ENCODE measurements at places on chromosomes 16 and 17.

DNA sequence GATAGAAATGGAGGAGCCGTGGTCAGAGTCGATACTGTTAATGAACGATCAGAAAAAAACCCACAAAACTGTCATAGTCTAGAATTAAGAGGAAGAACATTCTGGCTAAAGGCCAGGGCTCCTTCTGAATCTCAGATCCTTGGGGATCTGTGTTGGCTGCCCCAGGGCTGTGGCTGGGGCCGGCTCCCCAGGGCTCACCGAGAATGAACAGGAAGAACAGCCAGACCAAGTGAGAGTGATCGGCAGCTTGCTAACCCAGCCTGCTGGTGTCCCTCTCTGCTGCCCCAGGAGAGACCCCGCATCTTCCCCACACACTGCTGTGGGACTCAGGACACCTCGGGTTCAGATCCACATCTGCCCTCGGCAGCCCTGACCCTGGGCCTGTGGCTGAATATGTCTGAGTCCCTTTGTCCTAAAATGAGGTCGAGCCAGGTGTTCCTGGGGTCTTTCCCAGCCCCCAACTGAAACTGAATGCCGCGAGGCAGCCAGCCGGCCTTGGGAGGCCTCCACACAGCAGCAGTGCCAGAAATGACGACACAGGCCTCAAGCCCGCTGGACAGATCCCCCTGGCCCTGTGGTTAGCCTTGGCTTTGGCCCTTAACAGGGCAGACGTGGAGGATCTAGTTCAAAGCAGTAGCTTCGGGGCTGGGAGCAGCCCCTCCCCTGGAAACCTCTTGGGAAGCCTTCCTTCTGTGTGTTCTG, 23.9 kb upstream of the CLEC18A start:
- no peak for DNase-seq

GRCh38 chr17:35235917-35236316, 7.0 kb upstream of the SLFN5 start:
- DNase-seq: no peak

DNA sequence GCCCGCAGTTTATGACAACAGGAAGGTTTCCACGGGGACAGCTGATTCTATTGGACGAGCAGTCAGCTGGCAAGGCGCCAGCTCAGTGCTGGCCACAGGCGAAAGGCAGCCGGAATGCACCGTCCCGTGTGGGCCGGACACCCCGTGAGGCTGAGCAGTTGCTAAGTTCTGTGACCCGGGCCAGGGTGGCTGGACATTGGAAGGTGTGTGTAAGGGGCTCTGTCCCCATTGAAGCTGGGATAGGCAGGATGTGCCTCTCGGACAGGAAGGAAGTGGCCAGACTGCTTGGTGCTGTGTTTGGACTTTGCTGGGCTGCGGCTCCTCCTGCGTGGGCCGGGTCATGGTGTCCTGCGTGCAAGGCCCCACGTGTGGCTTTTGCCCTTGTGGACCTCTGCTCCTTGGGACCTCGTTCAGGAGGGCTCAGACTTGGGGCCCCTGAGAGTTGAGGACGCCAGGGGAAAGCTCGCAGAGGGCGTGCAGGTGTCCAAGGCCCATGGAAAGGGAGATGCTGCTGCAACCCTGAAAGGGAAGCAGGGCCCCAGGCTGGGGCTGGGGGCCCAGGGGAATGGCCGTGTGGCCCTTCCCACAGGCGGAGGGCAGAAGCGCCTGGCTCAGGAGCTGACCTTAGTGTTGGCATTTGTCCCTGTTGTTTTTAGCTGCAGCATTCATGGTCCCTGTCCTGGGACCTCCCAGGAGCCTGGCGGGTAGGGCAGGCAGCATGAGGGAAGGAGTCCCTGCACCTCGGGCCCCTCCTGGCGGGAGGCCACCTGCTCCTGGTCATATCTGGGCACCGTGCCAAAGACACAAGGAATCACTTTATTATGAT, 10.0 kb downstream of the BAIAP2 start:
- no peak for DNase-seq

DNA sequence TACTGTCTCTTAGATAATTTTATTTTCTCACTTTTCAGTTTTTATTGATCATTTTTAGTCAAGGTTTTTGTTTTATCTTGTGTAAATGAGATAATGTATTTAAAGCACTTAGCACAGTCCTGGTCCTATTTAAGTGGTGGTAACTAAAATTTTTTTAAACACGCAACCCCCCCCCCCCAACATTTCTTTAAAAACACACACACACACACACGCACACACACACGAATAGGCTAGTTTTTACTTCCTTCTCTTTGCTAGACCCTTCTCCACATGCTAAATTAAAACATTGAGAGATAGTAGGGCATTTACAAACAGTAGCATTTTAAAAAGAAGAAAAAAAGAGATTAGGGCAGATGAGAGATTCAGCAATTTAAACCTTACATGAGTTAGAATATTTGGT, 5.0 kb downstream of the NFATC3 start:
- no peak for DNase-seq

DNA sequence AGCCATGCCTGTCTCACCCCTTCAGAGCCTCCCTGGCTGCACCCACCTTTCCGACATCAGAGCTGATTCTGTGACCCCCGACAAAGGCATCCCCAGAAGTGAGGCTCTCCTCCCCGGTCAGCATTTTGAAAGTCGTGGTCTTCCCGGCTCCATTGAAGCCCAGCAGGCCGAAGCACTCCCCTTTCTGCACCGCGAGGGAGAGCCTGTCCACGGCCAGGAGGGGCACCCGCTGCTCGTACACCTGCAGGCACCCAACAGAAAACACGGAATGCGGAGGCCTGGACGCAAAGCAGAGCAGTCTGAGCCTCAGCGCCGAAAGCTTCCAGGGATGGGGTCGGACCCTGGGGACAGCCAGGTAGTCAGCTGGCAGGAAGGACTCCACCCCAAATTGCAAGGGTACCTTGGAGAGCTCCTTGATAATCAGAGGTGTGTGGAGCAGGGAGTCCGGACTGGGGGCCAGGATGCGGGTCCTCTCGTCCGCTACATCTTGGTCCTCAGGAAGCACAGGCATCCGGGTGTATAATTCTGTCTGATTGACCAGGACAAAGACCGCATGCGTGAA, 13.1 kb upstream of the RNPS1 start:
- DNase-seq: no peak

DNA sequence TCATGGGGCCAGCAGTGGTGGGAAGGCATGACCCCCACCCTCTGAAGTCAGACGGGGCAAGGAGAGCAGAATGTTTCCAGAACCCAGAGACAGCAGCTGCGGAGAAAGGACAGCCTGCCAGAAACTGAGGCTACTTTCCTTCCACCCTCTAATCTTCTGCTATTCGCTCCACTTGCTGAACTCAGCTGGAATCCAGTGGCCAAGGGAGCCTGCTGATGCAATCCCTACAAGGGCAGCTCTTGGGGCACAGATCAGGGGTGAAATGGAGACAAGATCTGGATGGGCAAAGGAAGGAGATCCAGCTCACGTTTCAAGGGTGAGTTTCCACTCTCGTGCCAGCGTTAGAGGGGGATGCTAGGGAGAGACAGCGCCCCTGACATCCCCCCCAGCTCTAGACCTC, 479.1 kb downstream of the SLC39A11 start:
- DNase-seq: no peak

- no peak for DNase-seq
Measured at GRCh38 chr16:27223226-27223610, 19.9 kb downstream of the KDM8 start.

DNA sequence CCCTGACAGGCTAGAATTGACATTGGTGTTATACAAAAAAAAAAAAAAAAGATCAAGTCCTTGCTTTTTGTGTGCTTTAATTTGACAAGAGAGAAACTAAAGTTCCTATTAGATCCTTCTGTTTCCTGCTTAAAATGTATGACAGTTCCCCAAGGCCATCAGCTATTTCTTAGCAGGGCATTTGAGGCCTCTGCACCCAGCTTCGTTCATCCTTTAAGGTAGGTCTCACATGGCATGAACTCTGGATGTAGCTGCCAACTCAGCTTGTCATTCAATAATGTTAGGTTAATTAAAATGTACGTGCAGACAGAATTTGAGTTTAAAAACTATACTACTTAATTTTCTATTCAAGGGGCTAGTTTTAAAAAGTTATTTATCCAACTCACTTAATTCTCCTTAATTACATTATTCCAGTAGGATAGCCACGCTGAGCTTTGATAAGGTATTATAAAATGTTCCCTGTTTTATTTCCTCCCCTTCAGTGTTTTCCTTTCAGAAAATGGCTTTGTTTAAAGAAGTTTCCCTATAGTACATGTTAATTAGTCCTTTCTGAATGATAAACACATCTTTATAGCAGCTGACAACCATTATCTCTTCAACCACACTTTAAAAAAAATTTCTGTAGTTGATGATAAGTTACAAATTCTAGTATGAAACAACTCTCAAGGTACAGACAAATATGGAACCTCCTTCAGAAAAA, 1.2 kb upstream of the RFFL start:
- DNase-seq: no peak

DNA sequence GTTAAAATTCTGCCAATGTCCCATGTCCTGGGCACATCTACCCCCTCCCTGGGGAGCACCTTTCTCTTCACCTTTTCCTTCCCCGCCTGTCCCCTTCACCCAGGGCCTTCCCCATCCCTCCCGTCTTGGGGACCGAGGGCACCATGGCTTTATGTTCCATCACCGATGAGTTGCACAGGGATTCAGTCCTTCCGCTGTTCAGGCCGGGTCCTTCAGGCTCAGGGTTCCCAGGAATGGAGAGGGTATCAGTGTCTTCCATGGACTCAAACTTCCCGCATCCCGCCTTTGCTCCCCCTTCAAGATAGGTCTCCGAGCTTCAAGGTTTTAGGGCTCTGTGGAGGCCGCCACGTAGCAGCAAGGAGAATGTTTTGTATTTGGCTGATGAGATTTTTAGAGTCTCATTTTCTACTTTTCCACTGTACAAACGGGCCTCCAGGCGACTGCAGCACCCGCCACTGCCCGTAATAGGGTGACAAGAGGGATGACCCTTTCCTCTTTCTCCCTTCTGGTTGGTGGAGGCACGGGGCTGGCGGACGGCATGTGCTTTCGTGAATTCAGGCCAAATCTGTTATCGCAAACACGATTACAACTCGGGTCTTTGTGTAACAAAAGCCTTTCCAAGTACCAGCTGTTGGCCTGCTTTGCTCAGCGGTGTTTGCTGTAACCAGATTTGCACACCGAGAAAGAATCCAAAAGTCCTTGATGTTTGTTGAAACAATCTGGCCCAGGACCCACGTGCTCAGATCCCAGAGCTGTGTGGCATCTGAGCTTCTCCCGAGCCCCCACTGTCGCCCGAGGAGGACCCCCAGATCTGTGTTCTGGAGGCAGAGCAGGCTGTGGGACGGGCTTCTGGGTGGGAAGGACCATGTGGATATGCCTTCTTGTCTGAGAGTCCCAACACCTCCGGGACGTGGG, 236.3 kb downstream of the SEC14L1 start:
- DNase-seq: no peak

DNA sequence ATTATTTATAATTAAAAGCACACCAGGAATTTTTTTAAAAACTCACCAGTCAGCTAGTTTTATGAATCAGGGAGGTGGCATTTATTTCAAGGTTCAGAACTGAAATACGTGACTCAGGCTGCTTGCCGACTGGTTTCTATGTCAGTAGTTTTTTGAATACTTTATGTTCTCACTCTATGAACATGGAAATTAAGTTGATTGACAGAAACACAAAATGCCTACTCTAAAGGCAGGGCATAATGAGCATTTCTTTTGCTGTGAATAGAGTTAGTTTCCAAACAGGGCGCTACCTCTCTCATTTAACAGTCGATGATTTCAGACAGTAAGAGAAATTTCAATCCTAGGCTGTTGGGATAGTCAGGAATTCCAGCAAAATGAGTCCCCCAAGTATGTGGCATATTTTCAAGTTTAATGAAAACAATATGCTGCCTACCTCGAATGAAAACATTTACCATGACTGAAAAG, 6.7 kb downstream of the HS3ST3B1 start:
- no peak for DNase-seq

DNA sequence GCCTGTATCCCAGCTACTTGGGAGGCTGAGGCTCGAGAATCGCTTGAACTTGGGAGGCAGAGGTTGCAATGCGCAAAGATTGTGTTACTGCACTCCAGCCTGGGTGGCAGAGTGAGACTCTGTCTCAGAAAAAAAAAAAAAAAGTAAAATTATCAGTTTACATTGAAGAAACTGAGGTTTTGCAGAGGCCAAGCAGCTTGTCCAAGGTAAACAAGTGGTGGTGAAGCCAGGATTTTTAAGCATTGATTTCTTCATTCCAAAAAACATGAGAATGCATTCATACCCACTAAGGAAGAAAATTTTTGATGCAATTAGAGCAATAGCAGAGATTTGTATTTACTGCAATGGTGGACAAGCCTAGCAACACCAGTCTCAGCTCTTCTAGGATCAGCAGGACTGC, 52.7 kb downstream of the CENPV start:
- DNase-seq: no peak

DNA sequence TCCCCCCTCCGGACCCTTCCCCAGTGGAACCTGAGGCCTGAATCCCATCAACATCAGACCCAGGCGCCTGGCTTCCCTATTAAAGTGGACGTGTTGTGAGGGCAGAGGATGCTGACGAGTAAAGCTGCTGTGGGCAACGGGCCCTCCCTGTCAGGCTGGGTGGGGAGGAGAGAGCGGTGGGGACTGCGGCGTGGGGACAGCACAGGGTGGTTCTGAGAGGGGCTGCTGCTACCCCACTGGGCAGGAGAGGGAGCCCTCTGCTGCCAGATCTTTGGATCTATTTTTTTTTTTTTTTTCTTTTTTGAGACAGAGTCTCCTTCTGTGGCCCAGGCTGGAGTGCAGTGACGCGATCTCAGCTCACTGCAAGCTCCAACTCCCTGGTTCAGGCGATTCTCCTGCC, 5.9 kb downstream of the CA5A start:
- DNase-seq: no peak

- DNase-seq: no peak
Measured at GRCh38 chr17:48990882-48991357, 6.3 kb upstream of the IGF2BP1 start.

DNA sequence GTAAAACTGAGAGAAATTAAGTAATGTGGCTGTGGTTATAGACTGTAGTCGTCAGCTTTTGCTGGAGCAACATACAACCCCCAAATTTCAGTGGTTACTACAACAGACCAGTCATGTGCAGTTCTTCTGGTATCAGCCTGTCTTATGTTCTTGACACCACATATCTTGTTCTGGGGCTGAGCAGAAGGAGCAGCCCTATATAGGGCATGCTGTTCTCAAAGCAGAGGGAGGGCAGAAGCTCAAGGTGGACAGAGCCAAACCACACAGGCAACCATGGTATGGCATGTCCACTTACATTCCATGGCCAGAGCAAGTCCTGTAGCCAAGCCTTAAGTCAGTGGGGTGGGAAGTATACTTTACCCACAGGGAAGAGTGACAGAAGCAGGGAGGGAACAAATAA, 7.7 kb downstream of the PRKAR1A start:
- DNase-seq: no peak

GRCh38 chr17:49910858-49911204, 58.2 kb upstream of the DLX4 start:
- no peak for DNase-seq

GRCh38 chr16:85364323-85365040, 248.6 kb upstream of the GSE1 start:
- DNase-seq: no peak

- DNase-seq: no peak
Measured at GRCh38 chr17:8149419-8150193, 2.6 kb downstream of the PER1 start.

- peak; percentile 60 for DNase-seq
Measured at GRCh38 chr17:16491703-16492612, at the start of gene LRRC75A. LRRC75A (minus strand) TSS chr17:16492193; CDS start chr17:16491990, 203 bp downstream.

GRCh38 chr17:81869221-81870130, 1.7 kb downstream of the ARHGDIA start:
- no peak for DNase-seq

GRCh38 chr16:49828533-49829267, 27.2 kb downstream of the ZNF423 start:
- no peak for DNase-seq

Data from CD4-positive, alpha-beta T cell treated with Interleukin-1 beta for 1 hour (primary cell).